ENCODE measurements at places on chromosomes 5 and 9.

DNA sequence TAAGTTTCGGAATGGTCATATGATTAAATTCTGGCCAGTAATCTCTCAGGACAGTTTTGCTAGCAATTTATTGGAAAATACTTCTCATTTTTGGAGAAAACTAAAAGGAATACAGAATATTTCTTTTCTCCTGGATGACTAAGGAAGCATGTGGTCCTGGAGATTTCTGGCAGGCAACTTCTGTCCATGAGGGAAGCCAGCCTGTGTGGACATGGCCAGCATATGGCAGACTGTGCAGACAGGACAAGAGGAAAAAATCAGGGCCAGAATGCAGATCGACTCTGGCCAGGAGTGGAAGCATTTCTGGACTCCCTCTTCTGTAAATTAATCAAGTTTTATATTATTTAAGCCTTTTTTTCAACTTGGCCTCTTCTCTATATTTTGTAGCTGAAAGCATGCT, 100.4 kb upstream of the CDH18 start:
- DNase-seq: no peak

- no peak for DNase-seq
These were observed 37.4 kb upstream of the ZNF608 start for GRCh38 chr5:124783794-124784193.

DNA sequence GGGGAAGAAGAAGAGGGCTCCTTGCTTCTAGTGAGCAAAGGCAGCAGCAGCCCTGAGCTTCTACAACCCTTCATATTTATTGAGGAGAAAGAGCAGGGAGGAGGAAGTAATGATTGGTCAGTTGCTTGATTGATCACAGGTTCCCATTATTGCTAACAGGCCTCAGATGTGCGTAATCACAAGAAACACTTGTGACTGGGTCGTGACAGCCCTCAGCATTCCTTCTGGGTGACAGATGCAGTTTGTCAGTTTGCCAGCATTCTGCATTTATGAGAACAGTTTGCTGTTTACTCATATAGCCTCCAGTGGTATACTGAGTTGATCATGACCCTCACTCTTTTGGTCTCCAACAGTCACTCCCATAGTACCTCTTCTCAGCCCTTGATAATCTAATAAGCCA, 111.5 kb upstream of the TNC start:
- DNase-seq: no peak

DNA sequence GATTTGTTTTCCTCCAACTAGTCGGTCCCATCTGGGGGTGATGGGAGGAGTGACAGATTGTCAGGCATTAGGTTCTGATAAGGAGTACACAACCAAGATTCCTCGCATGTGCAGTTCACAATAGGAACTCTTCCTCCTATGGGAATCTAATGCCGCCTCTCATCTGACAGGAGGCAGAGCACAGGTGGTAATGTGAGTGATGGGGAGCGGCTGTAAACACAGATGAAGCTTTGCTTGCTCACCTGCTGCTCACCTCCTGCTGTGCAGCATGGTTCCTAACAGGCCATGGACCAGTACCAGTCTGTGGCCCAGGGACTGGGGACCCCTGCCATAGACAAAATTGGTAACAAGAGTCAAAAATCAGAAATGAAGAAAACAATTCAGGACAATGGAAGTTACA, 173.3 kb upstream of the HMHB1 start:
- no peak for DNase-seq

GRCh38 chr5:129963359-129963758, 59.1 kb downstream of the CHSY3 start:
- no peak for DNase-seq

DNA sequence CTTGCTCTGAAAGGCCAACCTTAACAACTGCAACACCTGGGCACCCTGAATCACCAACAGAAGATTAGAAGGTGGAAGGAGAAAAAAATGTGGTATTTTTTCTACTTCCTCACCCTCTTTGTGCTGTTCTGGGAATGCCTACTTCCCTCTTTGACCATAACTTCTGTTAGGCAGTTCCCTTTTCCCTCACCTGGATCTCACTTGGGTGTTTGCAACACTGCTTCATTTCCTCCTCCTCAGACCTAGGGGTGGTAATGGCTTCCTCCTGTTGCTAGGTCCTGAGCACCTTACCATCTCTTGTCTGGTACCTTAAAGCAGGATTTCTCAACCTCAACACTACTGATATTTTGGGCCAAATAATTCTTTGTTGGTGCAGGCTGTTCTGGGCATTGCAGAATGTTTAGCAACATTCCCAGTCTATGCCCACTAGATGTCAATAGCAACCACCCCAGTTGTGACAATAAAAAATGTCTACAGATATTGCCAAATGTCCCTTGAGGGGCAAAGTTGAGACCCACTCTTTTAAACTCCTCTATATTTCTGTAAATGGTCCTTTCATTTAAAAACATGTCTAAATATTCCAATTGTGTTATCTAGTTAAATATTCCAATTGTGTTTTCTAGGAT, 300.0 kb upstream of the VLDLR start:
- DNase-seq: no peak

DNA sequence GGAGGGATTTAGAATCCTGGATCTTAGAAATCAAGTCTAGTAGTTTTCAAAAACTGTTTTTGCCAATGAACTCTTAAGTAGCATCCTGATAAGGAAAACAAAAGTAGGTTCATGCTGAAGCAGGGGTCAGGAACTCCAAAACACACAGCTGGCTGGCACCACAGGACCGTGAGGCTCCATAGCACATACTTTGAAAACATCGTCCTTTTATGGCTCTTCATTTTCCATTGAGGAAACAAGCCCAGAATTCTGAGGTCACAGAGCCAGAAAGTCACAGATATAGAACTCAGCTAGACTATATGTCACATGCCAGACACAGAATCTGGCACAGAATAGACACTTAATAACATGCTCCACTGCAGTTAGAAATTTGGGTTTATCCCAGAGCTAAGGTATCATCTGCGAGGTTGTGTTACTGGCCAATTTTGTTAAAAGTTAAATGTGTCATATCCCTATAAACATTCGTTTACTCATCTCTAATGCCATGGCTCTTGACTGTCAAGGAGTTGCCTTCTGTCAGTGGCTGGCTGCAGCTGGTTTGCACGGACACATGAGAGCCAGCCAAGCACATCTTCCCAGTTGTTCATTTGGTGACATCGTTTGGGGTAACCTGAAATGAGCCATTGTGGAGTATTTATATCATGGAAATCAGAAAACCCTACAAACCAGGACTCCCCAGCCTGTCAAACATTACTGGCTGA, 58.8 kb downstream of the FAM78A start:
- no peak for DNase-seq

DNA sequence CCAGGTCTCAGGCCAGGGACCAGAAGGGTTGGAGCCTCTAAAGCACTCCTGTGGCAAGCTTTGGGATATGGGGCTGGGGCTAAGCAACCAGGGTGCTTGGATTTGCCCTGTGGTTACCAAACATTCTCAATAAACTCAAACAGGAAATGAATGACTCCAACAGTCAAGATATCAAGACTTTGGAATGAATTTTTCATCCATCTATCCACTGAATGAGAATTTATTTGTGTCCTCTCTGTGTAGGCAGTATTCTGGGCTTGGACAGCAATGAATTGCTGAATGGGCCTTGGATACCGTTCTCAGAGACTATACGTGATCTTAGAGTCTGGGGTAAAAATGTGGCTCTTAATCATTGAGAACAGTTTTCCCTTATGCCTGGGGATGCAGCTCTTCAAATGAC, 212.5 kb downstream of the DAB2IP start:
- DNase-seq: no peak

GRCh38 chr5:21784487-21784886, 1068.7 kb downstream of the CDH12 start:
- DNase-seq: no peak

GRCh38 chr5:21159510-21160059, 1171.6 kb upstream of the CDH18 start:
- no peak for DNase-seq

GRCh38 chr5:66892716-66893115, 296.5 kb downstream of the MAST4 start:
- no peak for DNase-seq

GRCh38 chr9:34413231-34413852, 36.6 kb upstream of the MYORG start:
- DNase-seq: no peak

DNA sequence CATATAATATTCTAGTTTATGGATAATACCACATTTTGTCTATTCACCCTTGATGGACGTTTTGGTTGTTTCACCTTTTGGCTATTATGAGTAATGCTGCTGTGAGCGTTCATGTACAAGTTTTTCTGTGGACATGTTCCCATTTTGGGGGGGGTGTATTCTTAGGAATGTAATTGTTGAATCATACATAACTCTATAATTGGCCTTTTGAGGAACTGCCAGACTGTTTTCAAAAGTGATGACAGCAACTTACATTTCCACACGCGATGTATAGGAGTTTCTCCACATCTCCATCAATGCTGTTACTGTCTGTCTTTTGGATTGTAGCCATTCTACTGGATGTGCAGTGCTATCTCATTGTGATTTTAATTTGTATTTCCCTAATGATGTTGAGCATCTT, 69.8 kb downstream of the SLC46A2 start:
- no peak for DNase-seq

DNA sequence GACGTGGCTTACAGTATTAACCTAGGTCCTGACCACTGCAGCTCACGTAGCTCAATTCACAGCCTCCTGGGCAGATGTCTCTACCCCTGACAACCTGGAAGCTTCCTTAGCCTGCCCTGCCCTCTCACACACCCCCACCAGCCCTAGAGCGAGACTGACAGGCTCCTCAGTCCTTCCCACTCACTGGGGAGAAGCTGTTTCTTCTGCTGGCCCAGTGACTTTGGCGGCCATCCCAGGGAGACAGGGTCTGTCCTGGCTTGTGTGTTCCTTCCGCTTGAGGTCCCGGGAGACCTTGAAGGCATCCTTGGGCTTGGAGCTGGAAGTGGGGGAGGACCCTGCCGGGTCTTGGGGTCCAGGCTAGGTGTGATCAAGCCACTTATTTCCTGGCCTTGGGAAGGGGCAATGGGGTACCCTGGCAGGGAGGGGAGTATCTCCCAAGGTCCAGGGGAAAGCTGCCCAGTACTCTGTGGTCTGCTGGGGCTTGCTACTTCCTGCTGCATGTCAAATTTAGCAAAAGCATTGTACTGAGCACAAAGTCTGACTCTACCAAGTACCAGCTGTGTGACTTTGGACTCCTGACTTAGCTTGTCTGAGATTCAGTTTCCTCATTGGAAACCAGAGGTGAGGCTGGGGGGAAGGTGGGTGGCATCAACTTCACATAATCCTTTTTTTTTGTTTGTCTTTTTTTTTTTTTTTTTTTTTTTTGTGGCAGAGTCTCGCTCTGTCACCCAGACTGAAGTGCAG, 1.9 kb downstream of the MIGA2 start:
- no peak for DNase-seq

- DNase-seq: no peak
These were observed 293.4 kb upstream of the MSX2 start for GRCh38 chr5:174430940-174431339.

DNA sequence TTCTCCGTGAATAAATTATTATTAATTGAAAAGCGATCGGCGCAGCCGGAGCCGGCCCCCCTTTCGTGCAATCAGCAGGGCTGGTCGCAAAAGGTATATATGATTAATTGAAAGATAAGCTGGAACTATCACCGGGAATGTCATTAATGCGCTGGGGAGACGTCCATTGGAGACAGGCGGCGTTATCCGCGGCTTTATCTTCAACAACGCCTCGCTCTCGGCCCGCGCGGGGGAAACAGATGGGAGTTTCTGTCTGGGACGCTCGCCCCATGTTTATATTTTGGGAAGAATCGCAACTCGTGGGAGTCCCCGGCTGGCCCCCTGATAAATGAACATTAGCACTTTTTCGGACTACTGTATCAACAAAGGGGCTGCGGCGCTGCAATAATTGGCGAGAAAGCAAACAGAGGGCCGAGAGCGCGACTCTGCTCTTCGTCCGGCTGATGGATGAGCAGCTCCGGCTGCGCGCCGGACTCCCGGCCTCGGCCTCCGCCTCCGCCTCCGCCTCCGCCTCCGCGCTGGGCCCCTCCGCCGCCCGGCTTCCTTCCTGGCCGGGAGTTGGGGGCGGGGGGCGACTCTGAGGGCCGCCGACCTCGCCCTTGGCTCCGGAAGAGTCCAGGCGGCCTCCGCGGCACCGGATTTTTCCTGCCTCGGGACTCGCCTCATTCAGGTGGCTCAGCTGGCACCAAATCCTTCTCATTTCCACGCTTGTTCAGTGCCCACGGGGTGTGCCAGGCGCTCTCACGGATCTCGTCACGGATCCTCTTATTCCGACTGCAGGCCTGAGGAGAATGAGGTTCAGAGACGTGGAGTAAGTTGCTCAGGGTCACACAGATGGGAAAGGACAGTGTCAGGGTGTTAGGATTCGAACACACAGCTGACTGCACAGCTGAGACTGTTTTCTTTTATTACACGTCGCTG, 3.6 kb upstream of the NKX2-5 start:
- DNase-seq: no peak

- DNase-seq: no peak
These were observed 43.4 kb upstream of the CDKN2B start for GRCh38 chr9:22052376-22052945.

DNA sequence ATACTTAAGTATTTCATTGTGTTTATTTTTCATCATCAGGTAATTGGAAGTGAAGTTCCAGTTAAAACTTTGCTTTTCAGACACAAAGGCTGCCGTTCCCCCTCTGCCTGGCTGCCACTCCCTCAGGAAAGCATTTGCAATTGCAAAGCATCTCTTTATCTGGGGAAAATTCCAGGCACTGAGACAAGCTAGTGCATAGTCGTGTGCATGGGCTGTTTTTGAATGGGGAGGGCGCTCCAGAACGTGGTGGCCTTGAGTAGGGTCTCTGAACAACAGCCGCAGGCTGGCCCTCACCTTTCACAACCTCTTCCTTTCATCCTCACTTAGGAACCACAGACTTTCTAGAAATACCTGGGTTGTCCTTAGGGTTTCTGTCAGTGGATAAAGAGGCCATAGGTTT, 285.1 kb upstream of the ADAMTS16 start:
- DNase-seq: no peak

GRCh38 chr5:88826646-88827585, 56.1 kb downstream of the MEF2C start:
- DNase-seq: no peak

DNA sequence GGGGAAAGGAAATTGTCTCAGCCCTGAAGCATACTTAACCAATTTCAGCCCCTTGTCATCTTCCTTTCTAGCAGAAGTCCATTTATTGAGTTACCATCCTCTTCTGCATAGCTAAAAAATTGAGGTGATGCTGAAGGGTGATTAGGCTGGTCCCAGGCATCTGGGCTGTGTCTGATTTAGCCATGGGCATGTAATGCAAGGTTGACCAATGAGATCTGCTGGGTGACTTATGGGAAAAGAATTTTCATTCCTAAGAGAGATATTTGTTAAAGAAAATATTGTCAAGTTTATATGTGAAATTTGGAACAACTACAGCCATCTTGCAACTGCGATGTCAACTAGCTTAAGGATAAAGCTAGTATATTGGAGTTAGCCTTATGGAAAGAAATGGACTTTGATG, 5.1 kb downstream of the ITGA2 start:
- no peak for DNase-seq

GRCh38 chr5:41793141-41793770, 77.0 kb downstream of the OXCT1 start:
- no peak for DNase-seq

- DNase-seq: no peak
These were observed 11.3 kb upstream of the RIOK2 start for GRCh38 chr5:97194366-97194765.

All from NCI-H524 treated with DMSO at 0.1 percent for 48 hours (cell line).